ENCODE measurements at places on chromosomes 12 and 14.

GRCh38 chr14:35480119-35480769 lies 53.7 kb upstream of the INSM2 start:
- no peak for DNase-seq

- no peak for DNase-seq
Observed at GRCh38 chr12:131682510-131682895, 28.4 kb upstream of the SFSWAP start.

DNA sequence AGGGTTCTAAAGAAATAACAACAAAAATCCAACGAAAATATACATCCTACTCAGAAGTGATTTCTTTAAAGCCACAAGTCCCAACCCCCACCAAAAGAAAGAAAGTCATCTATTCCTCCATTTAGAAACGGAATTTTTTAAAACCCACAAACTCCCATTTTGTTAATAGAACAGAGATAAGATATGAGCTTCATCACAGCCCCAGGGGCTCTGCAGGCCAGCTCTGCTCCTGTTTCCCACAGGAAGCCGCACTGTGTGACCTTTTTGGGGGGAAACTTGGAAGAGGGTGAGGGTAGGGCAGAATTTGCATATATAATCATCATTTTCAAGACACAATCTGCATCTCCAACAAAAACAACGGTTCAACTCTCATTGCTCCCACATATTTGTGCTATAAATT lies 2.8 kb downstream of the FBXL14 start:
- no peak for DNase-seq

GRCh38 chr12:29152223-29152868 lies 3.3 kb downstream of the FAR2 start:
- no peak for DNase-seq

- no peak for DNase-seq
Observed at GRCh38 chr12:20372326-20373096, 4.2 kb downstream of the PDE3A start.

- no peak for DNase-seq
Observed at GRCh38 chr14:92099802-92100201, 6.6 kb downstream of the ATXN3 start.

- DNase-seq: no peak
Observed at GRCh38 chr12:8844665-8845064, 22.2 kb downstream of the A2ML1 start.

DNA sequence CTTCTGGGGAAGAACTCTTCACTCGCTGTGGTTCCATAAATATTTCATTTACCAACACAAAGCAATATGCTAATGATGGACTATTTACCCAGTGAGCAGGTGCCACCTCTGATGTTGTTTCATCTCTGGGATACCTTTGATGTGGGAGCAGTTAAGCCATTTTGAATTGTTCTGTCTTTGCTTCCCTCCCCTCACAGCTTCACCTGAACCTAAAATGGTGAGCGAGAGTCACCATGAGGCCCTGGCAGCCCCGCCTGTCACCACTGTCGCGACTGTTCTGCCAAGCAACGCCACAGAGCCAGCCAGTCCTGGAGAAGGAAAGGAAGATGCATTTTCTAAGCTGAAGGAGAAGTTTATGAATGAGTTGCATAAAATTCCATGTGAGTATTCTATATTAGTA lies 352.7 kb downstream of the SYT1 start:
- DNase-seq: no peak

- peak; percentile 72 for DNase-seq
Observed at GRCh38 chr14:73771848-73772638, 57.9 kb upstream of the PNMA1 start.

GRCh38 chr12:68804657-68805591 lies 3.1 kb upstream of the MDM2 start:
- no peak for DNase-seq

- no peak for DNase-seq
Observed at GRCh38 chr12:52079576-52080402, at the start of gene SMIM41. Gene SMIM41, plus strand, starts transcription at chr12:52079704. Its CDS starts 76 bp downstream, at chr12:52079780.

GRCh38 chr14:92990456-92991430 lies 67.8 kb downstream of the CHGA start:
- DNase-seq: no peak

- DNase-seq: no peak
Observed at GRCh38 chr14:63777024-63777423, 49.2 kb upstream of the SGPP1 start.

DNA sequence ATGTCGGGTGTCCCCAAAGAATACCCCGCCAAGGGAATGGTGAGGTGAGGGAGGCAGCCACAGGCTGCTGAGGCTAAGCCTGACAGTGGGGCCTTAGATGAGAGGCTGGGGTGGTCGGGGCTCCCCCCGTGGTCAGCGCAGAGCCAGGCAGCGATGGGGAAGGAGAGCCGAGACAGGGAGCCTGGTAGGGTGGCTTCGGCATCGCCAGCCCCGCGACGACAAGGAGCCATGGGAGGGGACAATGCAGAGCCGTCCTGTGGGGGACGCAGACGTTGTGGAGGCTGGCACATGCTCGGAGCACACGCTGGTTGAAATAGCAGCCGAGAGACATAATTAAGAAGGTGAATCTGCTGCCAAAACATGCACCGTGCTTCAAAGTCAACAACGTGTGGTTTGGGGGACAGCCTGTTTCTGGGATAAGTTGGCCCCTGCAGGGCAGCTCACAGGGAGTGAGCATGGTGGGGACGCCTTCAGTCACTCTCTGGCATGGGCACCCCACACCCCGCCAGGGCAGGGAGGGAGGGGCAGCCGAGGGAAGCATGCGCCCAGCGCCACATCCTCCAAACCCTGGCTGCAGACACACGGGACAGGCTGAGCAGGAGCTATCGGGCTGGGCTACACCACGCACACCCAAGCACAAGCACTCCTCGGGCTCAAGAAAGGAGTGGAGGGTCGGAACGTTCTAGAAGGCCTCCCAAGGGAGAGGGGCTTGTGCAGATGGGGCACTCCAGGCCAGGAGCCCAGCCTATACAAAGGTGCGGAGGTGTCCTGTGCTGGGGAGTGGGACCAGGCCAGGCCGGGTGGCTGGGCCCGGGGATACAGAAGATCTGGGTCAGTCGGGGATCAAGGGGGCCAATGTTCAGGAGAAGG lies 66.6 kb upstream of the C14orf180 start:
- DNase-seq: no peak
